ENCODE measurements at places on chromosomes 4 and X. TPM values are rescaled to one million over a fixed set of nuclear protein-coding genes. Genes with fewer than 3 reads are reported as not detected.

DNA sequence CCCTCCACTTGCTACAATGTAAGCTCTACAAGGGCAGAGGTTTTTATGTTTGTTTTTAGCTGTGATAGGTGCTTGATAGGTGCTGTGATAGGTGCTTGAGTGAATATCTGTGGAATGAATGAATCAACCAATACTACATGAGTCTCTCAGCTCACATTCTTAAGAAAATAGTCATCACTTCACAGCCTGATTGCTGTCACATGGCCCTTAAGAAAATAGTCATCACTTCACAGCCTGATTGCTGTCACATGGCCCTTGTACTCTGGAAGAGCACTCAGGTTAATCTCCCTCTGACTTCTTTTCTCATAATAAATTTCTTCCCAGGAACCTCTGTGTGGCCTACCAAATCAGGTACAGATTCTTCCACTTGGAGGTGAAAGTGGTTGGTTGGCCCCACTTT is 335.2 kb downstream of the TENM3 start:
- H3K4me3 ChIP-seq: no peak overlapping the region
- no peaks in the 10 kb centered on the region for H3K4me1 ChIP-seq
- H3K36me3 ChIP-seq: no peaks in the 10 kb centered on the region

DNA sequence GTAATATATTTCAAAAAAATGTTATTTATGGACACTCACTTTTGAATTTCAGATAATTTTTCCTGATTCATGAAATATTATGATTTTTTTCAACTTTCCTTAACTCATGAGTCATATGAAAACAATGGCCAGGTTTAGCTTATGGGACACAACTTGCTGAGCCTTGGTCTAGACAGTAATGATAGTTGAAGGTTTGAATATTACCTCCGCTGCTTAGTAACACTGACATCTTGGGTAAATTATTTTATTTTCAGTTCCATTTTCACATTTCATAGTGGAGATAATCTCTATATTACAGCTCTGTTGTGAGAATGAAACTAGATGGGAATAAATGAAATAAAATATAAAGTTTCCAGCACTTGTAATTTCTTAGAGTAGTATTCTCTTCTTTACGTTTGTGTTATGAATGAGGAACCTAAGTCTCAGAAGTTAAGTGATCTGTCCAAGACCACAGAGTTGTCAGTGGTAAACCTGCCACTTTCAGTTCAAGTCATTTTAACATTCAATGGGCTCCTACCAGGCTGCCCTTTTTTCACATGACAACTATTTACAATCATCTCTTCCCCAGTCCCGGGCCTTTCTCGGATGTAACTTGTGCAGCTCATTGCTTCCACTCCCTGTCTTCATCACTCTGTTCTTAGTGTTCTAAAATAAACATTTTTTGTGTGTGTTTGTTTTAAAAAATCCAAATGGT is 46.8 kb upstream of the GC start:
- H3K36me3 ChIP-seq: no peaks in the 10 kb centered on the region
- H3K4me3 ChIP-seq: no peak overlapping the region
- no peak for DNase-seq
- no peaks in the 10 kb centered on the region for H3K27me3 ChIP-seq

DNA sequence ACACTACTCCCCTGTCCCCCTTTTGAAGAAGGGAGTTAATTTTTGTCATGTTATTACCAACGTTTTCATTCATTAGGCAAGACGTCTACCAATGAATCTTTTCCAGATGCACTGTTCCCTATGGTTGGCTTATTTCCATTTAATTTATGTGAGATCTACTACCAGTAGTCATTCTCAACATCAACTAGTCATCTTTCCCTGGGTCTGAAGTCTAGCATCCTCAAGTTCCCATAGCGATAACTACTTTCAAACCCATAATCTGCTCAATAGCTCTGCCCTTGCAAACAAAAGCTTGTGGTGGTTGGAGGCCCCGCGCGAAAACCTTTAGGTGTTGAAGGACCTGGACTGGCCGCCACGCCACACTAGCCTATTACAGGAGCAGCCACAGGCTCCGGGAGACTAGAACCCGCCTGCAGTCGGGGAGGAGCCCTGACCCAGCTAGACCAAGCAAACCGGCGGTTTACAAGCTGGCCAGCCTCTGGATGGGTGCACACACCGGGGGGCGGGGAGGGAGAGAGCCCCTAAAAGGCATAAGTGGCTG is 746 bp downstream of the PPAT start:
- peaks cover 12% of the 10 kb centered on the region for H3K4me1 ChIP-seq
- H3K27me3 ChIP-seq: no peaks in the 10 kb centered on the region
- peak overlapping the region; percentile 97 for H3K27ac ChIP-seq
- H3K4me3 ChIP-seq: peak overlapping the region; percentile 85
- no peak for DNase-seq
- no peaks in the 10 kb centered on the region for H3K36me3 ChIP-seq

DNA sequence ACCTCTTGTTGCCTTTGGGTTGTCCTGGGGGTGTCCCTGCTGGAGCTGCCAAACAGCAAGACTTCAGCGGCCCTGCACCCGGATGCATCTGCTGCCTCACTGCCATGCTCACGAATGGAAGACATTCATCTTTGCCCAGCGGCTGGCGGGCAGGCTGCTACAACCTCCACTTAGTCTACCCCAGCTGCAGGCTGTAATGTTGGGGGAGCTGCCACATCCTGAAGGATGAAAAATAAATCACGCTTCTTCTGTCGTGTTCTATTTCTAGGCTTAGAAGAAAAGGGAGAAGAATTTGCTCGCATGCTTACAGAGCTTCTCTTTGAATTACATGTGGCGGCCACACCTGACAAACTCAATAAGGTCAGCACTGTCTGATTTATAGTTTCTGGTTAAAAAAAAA is 61.4 kb downstream of the FAM114A1 start:
- peaks cover 81% of the 10 kb centered on the region for H3K36me3 ChIP-seq
- no peak overlapping the region for H3K4me3 ChIP-seq
- no peak overlapping the region for H3K27ac ChIP-seq

DNA sequence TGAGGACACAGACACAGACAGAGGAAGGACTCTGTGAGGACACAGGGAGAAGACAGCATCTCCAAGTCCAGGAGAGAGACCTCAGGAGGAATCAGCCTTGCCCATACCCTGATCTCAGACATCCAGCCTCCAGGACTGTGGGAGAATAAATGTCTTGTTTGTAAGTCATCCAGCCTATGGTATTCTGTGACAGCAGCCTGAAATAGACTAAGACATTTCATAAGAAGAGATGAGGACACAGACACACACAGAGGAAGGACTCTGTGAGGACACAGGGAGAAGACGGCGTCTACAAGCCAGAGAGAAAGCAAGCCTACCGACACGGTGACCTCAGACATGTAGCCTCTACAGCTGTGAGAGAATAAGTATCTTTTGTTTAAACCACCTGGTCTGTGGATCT is 112.1 kb downstream of the DHRSX start:
- H3K4me1 ChIP-seq: peaks cover 11% of the 10 kb centered on the region
- H3K27me3 ChIP-seq: no peaks in the 10 kb centered on the region
- H3K36me3 ChIP-seq: no peaks in the 10 kb centered on the region
- peak overlapping the region; percentile 53 for H3K4me3 ChIP-seq
- peak overlapping the region; percentile 77 for H3K27ac ChIP-seq

DNA sequence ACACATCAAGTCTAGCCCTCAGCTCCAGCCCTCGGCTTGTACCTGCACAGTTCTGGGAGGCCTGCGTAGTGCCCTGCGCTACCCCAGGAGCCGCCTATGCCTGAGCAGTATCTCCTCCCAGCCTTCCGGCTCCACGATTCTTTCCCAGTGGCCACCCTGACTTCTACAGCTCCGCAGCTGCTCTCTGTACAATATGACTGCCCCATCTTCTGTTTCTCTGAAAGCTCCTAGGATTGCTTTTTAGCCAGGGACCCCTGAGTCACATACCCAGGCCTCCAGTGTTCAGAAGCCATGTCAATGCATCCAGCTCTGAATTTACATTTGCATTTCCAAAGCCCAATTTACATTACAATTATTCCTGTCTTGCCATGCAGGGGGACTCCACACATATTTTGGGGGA is 135.5 kb downstream of the PJA1 start:
- H3K4me1 ChIP-seq: no peaks in the 10 kb centered on the region
- H3K27ac ChIP-seq: no peak overlapping the region
- no peaks in the 10 kb centered on the region for H3K36me3 ChIP-seq
- H3K4me3 ChIP-seq: no peak overlapping the region
- peaks cover 7% of the 10 kb centered on the region for H3K27me3 ChIP-seq

DNA sequence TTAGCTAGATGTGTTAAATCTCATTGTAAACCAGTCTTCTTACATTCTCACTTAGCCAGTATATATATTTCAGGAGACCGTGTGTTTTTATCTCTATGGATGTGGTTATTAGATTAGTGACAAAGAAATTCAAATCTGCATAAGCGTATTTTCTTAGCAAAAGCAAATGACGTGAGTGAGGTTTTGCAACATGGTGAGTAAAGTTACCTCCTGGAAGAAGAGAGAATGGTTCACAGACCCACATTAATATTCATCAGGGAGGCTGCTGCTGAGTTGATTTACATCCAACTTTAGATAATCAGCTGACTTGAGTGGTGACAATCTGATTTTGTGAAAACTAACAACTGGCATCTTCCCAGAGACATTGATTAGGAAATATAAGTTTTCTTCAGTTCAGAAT is 589.9 kb upstream of the GALNT7 start:
- no peak for DNase-seq
- H3K27ac ChIP-seq: no peak overlapping the region
- H3K27me3 ChIP-seq: no peaks in the 10 kb centered on the region
- no peak overlapping the region for H3K4me3 ChIP-seq
- no peaks in the 10 kb centered on the region for H3K4me1 ChIP-seq

DNA sequence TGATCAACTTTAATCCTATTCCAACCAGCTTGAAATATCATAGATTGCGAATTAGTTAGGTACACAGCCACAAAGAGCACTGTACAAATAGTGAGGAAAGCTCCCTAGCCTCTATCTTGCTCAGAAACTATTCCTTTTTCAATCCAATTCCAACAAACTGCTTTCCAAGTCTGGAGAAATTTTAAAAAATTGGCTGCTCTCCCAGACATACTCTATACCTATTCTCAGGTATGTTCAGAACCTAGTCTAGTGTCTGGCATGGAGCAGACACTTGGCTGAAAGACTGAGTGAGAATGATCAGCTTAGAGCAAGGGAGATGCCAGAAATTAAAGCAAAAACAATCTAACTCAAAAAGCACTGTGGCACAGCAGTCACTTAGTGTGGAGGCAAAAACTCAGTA is 105.9 kb downstream of the SLC10A7 start:
- no peaks in the 10 kb centered on the region for H3K4me1 ChIP-seq
- H3K27ac ChIP-seq: no peak overlapping the region
- H3K4me3 ChIP-seq: no peak overlapping the region
- DNase-seq: no peak
- H3K36me3 ChIP-seq: no peaks in the 10 kb centered on the region

- H3K27ac ChIP-seq: no peak overlapping the region
- DNase-seq: no peak
- no peaks in the 10 kb centered on the region for H3K36me3 ChIP-seq
- H3K4me3 ChIP-seq: no peak overlapping the region
- H3K4me1 ChIP-seq: no peaks in the 10 kb centered on the region
These were observed 5.0 kb downstream of the IL9R start for GRCh38 chrX:156002507-156002906.

GRCh38 chr4:61275241-61275640 is 75.1 kb downstream of the ADGRL3 start:
- no peak overlapping the region for H3K4me3 ChIP-seq
- no peak for DNase-seq
- no peak overlapping the region for H3K27ac ChIP-seq
- no peaks in the 10 kb centered on the region for H3K36me3 ChIP-seq
- no peaks in the 10 kb centered on the region for H3K27me3 ChIP-seq

- DNase-seq: no peak
- no peak overlapping the region for H3K4me3 ChIP-seq
- H3K27ac ChIP-seq: no peak overlapping the region
- H3K36me3 ChIP-seq: no peaks in the 10 kb centered on the region
These were observed 18.7 kb downstream of the MBNL3 start for GRCh38 chrX:132470179-132470578.

DNA sequence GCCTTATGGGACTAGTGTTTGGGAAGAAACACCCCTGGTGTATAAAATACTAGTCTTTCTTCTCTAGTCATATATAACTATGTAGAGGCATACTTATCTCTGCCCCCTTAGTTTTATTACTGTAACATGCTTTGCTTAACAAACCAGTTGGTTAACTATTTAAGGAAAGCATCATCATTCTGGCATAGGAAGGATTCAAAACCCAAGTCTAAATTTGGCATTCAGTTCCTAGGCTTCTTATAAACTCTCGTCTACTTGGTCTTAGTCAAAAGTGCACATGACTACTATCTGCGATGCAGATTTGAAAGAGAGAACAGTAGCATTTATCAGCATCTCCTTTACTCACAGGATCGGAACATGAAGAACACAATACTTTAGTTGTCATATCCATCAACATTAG is 111.3 kb downstream of the MFAP3L start:
- H3K4me3 ChIP-seq: no peak overlapping the region
- H3K27me3 ChIP-seq: no peaks in the 10 kb centered on the region
- DNase-seq: no peak
- no peaks in the 10 kb centered on the region for H3K36me3 ChIP-seq
- H3K4me1 ChIP-seq: no peaks in the 10 kb centered on the region

- no peaks in the 10 kb centered on the region for H3K4me1 ChIP-seq
- no peaks in the 10 kb centered on the region for H3K36me3 ChIP-seq
- no peak overlapping the region for H3K4me3 ChIP-seq
- no peak overlapping the region for H3K27ac ChIP-seq
- H3K27me3 ChIP-seq: no peaks in the 10 kb centered on the region
- no peak for DNase-seq
These were observed 20.2 kb downstream of the CETN2 start for GRCh38 chrX:152810403-152810802.

- peak overlapping the region; percentile 58 for H3K27ac ChIP-seq
- no peak overlapping the region for H3K4me3 ChIP-seq
- no peak for DNase-seq
- H3K36me3 ChIP-seq: no peaks in the 10 kb centered on the region
- H3K4me1 ChIP-seq: peaks cover 14% of the 10 kb centered on the region
These were observed 61.9 kb upstream of the LAS1L start for GRCh38 chrX:65596270-65597034.

- H3K27me3 ChIP-seq: no peaks in the 10 kb centered on the region
- peak overlapping the region; percentile 9 for H3K27ac ChIP-seq
- DNase-seq: no peak
- no peak overlapping the region for H3K4me3 ChIP-seq
These were observed 29.9 kb upstream of the STS start for GRCh38 chrX:7117587-7117986.

DNA sequence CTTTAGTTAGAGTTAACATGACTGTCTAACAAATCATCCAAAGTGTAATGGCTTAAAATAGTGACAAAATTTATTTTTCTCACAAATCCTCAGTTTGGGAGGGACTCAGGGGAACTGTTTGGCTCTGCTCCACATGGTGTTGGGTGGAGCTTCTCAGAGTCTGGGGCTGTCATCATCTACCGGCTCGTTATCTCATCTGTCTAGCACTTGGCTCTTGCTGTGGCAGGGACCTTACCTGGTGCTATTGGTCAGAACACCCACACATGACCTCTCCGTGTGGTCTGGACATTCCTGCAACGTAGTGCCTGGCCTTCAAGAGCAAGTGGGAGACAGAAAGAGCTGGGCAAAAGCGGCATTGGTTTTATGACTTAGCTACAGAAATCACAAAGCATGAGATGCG is 866.9 kb upstream of the FRG1 start:
- DNase-seq: no peak
- no peaks in the 10 kb centered on the region for H3K36me3 ChIP-seq
- H3K27me3 ChIP-seq: no peaks in the 10 kb centered on the region
- H3K4me1 ChIP-seq: no peaks in the 10 kb centered on the region
- H3K4me3 ChIP-seq: no peak overlapping the region

- H3K27ac ChIP-seq: no peak overlapping the region
- no peaks in the 10 kb centered on the region for H3K27me3 ChIP-seq
- DNase-seq: no peak
These were observed 61.2 kb upstream of the HOPX start for GRCh38 chr4:56742080-56742871.

The DGAT2L6 gene
- total RNA-seq: not detected

The PAGE1 gene
- not detected for total RNA-seq

The RAB33A gene
- 0.30 TPM for total RNA-seq

The PRSS12 gene
- total RNA-seq: 0.49 TPM

The NLRP2B gene
- total RNA-seq: not detected
